ENCODE measurements at places on chromosomes 2 and 18.

DNA sequence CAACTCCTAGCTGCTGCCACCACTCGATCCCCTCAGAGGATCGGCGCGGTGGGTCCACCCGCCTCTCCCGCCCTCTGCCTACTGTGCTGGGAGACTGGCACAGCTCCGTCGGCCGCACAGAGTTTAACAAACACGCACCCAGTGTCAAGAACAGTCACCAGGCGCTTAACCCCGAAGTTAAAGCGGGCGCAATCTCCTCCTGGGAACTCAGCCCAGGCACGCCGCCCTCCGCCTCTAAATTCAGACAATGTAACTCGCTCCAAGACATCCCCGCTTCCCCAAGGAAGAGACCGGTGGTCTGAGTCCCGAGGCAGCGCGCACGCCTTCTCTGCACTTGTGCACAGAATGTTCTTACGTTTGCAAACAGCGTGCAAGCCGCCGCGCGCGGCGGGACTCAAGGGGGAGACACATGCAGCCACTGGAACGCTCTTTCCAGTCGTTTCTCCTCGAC lies 533 bp downstream of the CXCR4 start:
- no peak for DNase-seq

- no peak for DNase-seq
Measured at GRCh38 chr2:8320311-8321066, 361.4 kb upstream of the ID2 start.

- DNase-seq, result peak; percentile 28
Measured at GRCh38 chr2:225889452-225889851, 489.9 kb downstream of the NYAP2 start.

DNA sequence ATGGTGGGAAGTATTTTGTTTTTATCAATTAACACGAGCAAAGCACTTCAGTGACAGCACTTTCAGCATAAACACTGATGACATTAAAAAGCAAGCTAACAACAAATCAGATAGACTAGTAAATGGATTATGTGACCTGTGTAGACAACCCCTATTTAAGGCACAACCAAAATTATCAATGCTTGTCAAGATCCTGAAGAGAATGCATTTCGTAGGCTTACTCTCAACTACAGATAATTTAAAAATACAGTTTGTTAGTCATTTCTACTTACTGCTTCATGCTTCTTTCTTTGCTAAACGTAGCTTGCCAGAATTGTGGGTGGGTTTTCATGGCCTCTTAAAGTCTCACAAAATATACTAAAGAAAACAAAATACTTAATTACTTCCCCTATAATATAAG lies 3.4 kb downstream of the CSRNP3 start:
- no peak for DNase-seq

- no peak for DNase-seq
Measured at GRCh38 chr18:10346749-10347415, 107.6 kb upstream of the APCDD1 start.

GRCh38 chr2:11090187-11090586 lies 65.1 kb upstream of the SLC66A3 start:
- no peak for DNase-seq

DNA sequence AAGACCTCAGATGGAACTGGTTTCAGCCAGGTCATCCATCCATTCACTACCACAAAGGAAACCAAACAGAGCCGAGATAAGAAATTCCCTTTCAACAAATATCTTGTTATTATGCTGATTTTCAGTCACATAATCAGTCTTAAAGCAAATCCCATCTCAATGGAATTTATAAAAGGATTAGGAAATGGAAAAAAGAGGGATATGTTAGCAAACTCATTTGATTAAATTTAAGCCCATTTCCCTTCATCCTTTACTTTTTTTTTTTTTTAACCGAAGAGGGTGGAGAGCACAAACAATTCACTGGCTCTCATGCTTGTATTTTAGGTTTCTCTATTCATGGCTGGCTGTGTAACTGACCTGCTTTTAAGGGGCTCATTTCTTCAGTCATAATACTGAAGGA lies 109.0 kb upstream of the GATA6 start:
- DNase-seq, result no peak

- no peak for DNase-seq
Measured at GRCh38 chr2:197306696-197307040, 3.9 kb downstream of the ANKRD44 start.

DNA sequence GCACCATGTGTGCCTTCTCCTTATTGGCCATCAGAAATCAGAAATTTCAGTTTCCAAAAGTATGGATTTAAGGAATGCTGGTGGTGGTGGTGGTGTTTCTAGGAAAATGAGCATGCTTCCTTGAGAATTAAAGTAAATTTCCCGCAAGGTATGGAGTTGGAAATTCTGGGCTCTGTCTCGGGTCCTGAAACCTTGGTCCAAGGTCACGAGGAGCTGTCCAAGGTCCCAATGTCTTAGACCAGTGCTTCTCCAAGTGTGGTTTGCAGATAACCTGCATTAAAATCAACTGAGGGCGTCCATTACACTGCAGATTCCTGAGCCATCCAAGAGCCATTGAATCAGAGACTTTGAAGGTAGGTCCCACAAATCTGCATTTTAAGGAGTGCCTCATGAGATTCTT lies 210.9 kb upstream of the PKDCC start:
- no peak for DNase-seq

DNA sequence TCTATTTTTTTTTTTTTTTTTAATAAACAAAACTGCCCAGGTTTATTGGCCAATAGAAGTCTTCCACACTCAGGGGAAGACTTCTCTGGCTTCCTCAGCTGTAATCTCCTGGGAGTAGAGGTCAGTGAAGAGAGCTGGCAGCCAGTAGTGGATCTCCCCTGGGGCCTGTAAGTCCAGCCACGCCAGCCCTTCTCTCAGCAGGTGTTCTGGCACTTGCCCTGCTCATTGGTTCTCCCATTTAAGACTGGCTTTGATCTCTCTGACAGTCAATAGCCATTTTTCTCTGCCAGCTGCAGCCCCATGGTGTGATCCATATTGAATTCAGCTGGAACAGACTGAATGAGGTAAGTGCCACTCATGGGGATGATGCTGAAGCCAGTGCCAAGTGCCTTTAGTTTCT lies 170.6 kb upstream of the SPHKAP start:
- DNase-seq, result no peak

- DNase-seq, result no peak
Measured at GRCh38 chr2:105129722-105130232, 91.9 kb downstream of the MRPS9 start.

- no peak for DNase-seq
Measured at GRCh38 chr2:117723483-117723882, 91.0 kb upstream of the DDX18 start.

DNA sequence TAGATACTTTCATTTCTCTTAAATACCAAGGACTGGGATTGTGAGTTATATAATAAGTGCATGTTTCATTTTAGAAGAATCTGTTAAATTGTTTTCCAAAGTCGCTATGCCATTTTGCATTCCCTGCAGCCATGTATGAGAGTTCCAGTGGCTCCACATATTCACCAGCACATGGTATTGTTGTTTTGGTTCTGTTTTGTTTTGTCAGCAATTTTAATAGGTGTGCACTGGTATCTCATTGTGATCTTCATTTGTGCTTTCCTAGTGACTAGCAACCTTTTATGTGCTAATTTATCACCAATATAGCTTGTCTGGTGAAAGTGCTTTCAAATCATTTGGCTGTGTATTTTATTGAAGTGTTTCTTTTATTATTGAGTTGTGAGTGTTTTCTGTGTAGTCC lies 278.9 kb downstream of the ZNF516 start:
- no peak for DNase-seq

DNA sequence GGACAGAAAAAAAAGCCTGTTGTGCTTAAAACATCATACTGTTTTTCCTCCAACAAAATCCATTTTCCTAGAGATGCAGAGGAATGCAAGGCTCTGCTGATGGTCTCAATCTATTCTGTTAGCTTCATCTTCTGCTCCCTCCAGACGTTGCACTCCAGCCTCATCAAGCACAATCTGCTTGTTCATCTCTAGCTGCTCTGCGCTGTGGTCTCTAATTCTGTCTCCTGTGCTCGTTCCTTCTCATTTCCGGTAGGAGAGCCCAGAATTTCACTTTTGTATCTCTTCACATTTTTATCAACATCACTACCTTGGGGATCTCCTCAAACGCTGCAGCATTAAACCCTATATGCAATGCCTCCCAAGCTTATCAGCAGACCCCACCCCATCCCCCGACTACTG lies 708.9 kb downstream of the RNF144A start:
- DNase-seq, result no peak

GRCh38 chr18:6018671-6019070 lies 123.3 kb upstream of the TMEM200C start:
- DNase-seq, result no peak

DNA sequence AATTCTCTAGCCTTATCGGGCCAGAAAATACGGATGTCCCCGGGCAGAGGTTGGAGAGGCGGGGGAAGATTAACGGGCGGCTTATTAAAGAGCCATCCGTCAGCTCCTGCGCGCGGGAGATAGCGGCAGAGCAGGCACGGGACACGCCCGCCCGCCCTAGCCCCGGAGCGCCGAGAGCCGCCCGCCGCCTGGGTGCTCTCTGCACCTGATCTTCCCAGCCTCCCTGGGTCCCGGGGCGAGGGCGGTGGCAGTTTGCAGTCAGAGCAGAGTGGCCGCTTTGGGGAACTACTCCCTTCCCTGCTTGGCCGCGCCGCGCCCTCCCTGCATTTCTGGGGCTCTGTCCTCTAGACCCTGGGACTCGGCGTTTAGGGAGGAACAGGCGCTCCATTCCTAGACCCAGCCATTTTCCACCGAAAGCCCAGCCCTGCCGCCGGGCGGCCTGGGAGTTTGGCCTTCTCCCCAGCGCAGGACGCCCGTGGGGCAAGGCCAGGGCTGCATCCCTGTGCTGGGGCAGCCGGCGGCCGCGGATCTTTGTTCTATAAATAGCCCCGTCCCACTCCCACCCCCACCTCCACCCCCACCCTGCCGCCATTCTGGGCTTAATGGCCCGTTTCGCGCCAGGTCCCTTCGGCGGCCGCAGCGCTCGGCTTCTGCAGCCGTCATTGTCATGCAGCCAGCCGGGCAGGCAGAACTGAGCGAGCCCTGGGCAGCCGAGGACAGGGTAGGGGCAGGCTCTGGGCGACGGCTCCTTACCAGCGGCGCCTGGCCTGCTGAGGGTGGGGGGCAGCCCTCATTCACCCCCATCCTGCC lies 6.6 kb downstream of the GAD1 start:
- peak; percentile 64 for DNase-seq

DNA sequence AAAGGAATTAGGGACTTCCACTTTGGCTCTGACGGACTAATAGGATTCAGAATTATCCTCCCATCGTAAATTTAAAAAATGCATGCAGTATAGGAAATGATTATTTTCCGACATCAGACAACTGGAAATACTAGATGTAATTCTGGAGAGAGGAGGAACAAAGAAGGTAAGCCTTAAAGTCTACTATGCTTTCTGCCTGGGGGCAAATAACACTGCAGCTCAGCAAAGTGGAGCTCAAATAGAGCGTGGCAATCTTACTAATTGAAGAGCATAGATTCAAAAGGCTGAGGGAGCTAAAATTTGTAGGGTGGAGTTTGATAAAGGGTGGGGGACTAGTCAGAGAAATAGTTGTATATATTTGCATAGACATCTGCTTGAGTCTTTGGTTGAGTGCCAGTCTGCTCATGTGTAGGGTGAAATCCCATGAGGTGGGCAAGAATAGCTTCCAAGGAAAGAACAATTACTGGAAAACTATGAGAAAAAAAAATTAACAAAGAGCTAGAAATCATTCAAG lies 23.8 kb downstream of the COPS8 start:
- DNase-seq, result no peak

DNA sequence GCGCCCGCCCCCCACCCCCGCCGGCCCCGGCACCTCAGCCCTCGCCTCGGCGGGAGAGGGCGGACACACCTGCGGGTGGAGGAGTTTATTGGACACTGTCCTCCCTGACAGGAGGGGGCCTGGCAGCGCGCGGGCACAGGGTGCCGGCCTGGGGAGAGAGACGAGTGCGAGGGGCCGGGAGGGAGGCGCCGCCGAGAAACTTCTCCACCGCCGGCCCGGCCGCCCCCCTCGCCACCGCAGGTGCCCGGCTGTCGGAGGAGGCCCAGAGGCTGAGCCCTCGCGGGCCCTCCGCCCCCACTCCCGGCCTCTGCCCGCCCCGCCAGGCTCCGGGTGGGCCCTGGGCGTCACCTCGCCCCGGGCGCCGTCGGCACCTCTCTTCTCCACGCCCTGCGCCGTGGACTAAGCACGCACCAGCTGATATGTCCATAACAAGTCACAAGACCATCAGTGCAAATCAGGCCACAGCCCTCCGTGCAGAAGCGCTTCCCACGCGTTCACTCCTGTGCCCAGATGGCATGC lies 311.3 kb downstream of the CELF4 start:
- no peak for DNase-seq
